ENCODE measurements at places on chromosomes 2 and 18.
A peak's percentile ranks its signal among the peaks of the same experiment; 100 is the strongest.

DNA sequence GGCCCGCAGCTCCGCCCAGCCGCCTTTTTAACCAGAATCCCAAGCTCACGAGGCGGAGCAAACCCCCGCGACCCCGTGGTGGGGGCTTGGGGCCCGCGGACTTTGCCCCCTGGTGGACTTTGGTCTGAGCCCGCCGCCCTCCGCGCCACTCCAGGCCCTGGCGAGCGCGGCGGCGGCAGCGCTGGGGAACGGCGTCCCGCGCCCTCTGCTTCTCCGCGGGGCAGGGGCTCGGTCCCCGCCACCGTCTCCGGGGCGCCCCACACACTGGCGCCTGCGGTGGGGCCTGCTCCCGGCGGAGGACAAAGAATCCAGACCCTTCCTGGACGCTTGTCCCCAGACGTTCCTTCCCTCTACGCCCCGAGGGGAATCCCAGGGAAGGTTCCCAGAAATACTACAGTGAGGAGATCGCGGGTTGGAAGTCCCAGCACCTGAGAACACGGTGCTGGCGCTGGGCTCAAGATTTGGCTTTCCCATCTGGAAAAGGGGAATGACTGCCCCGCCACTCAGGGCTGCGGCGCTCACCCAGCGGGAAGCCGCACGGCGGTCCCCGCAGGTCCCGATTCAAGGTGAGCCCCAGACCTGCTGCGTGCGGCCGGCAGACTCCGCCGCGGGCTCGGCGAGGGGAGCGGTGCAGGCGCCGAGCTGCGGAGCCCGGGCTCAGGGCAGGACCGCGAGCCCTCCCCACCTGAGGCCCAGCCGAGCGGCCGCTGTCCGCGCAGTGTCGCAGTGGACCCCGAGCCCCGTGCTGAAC is at the start of gene HAAO:
Gene HAAO, minus strand, starts transcription at position 1 of the 751 bp plus-strand sequence. CDS start 47 bp downstream, outside the sequence.
- no peak for DNase-seq

DNA sequence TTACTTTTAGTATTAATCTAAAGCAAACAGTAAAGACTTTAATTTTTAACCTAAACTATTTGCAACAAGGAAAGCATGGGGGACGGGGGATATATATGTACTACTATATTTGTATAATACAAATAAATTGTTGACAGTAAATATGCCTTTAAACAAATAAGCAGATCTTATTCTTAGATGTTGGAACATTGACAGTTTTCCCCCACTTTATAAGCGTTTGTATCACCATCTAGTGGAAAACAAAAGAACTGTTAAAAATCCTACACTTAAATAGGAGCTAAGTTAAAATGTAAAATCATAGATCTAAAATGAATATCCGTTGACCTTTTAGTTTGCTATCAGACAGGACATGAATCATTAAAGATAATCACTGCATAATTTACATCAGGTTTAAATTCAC is 50.0 kb downstream of the RBBP8 start:
- DNase-seq = no peak

DNA sequence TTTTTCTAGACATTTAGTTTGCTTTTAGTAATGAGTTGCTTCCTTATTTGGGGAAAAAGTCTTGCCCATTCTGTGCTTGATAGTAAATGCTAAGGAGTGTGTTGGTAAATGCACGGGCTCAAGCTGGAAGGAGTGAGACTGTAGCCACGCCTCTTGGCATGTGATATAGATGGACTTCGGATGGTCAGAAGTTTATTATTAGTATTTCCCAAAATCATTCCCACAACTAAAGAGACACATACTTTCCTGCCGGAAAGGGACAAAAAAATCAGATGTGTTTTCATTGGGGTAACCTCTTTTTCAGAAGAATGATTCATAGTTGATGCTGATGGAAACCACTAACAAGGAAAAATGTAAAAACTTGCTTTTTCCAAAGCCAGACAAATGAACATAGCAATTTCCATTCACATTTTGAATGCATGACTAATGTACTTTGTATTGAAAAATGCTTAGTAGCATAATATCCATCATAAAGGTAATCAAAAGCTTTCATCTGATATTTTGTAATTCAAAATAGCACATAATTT is 133.2 kb downstream of the ZNF532 start:
- no peak for DNase-seq

DNA sequence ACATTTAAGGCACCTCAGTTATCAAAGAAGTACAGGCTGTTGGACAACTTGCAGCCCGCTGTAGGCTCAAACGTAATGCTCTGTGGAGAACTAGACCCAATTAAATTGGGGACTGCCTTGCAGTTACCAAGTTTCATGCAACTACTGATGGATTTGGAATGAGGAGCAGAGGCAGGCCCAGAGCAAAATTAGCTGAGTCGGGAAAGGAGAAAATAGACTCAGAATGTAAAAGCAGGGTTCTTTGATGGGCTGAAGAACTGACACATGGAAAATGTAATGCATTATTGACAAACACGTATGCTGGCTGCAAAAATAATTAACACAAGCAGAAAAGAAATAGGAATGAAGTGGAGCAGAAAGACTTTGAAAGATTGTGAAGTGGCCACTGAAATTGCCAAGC is 432.7 kb upstream of the HNRNPA3 start:
- no peak for DNase-seq

DNA sequence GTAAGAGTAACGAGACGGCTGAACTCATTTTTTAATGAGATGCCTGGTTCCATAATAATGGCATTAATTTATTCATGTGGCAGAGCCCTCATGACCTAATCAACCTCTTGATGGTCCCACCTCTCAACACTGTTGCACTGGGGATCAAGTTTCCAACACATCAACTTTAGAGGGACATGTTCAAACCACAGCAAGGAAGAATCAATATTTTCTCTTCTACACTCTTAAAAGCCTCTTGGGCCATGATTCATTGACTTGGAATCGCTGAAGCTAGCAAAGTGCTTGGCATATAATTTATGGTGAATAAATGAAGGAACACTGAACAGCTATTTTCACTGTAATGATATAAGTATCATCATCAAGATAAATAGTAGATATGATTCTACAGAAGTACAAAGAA is 333.0 kb downstream of the TNS1 start:
- DNase-seq = no peak

GRCh38 chr18:62201870-62202269 is 14.8 kb downstream of the RELCH start:
- no peak for DNase-seq

GRCh38 chr2:88857951-88858411 is 166.5 kb downstream of the RPIA start:
- DNase-seq = no peak

DNA sequence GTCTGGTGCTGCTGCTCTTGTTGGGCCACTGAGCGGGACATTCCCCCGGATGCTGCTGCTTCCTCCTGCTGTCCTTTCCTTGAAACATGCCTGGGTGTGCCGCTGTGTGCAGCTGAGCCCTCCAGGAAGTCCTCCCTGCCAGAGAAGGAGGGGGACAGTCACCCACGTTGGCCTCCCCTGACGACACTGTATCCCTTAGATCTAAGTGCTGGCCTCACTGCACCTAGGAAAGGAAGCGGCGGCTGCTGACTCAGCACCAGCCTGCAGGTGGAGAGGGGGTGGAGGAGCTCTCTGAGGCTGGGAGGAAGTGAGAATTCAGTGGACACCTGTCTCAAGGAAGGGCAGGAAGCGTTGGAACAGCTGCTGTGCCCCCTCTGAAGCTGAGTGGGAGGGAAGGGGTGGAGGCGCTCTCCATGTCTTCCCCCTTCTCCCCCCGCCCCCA is 239.8 kb downstream of the HAUS1 start:
- DNase-seq = peak; percentile 12

- DNase-seq = no peak
Measured at GRCh38 chr2:62203459-62203858, 7.5 kb downstream of the B3GNT2 start.

DNA sequence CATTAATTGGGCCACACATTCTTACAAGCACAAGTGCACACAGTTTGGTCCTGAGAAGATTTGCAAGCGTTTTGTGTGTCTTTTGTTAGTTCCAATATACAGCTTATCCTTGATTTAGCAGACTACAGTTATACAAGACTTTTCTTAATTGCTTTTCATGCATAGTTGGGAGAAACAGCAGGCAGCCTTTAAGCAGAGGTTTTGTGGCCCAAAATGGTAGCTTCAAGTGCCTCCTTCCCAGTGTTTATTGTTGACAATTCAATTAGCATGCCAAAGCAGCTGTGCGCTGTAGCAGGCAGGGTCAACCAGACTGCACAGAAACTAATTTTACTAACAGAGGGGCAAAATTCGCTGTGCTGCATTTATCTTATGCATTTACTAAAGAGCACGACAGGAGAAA is 47.5 kb downstream of the FRZB start:
- no peak for DNase-seq

DNA sequence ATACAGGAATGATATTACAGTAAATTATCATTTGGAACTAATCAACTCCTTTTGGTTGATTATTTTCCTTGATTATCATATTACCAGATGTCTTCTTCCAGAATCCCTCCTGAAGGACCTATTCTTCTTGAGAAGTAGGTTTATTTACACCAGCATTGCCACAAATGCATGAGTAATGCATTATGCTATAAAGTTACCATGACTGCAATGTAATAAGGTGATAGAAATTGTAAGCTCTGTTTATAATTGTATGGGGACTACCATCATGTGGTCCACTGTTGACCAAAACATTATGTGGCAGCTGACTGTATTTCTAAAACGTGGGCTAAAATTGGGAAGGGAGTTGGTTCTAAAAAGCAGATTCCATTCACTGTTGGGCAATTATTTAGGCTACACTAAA is 602.2 kb downstream of the NYAP2 start:
- no peak for DNase-seq

Measured in stimulated activated CD4-positive, alpha-beta T cell treated with anti-CD3 and anti-CD28 coated beads, Interleukin-1b, Interleukin-23, amount 100 ng/mL, for 4 hours (primary cell).